ENCODE measurements at places on chromosomes 12 and 14. TPM values are rescaled to one million over a fixed set of nuclear protein-coding genes. Genes with fewer than 3 reads are reported as not detected.

POTEM gene
- not detected for total RNA-seq

GDF3 gene
- total RNA-seq, result 0.64 TPM

ARHGEF25 gene
- 29.2 TPM for total RNA-seq

PRH2 gene
- total RNA-seq, result 0.70 TPM

RBM19 gene
- total RNA-seq, result 31.4 TPM

PLCZ1 gene
- 1.2 TPM for total RNA-seq

CLEC1A gene
- 6.1 TPM for total RNA-seq

DNAJC22 gene
- 14.1 TPM for total RNA-seq

KIF26A gene
- 28.4 TPM for total RNA-seq

C1QL4 gene
- 1.1 TPM for total RNA-seq

KCNMB4 gene
- 8.9 TPM for total RNA-seq

WNT5B gene
- total RNA-seq, result 15.3 TPM

ALDH1L2 gene
- 1.4 TPM for total RNA-seq

ENDOU gene
- not detected for total RNA-seq

NPFF gene
- total RNA-seq, result not detected

TAS2R50 gene
- 7.0 TPM for total RNA-seq

ZNF891 gene
- total RNA-seq, result 4.4 TPM

AICDA gene
- total RNA-seq, result 0.23 TPM

ATG101 gene
- total RNA-seq, result 21.0 TPM

CLMN gene
- total RNA-seq, result 34.1 TPM

HOXC10 gene
- total RNA-seq, result 23.5 TPM

IL31 gene
- total RNA-seq, result not detected

KRT7 gene
- 43.1 TPM for total RNA-seq

NRL gene
- total RNA-seq, result 4.4 TPM

SIX6 gene
- total RNA-seq, result not detected

NELL2 gene
- total RNA-seq, result 14.5 TPM

IFNG-AS1 gene
- 0.70 TPM for total RNA-seq

EIF2B2 gene
- total RNA-seq, result 39.3 TPM

GAS2L3 gene
- total RNA-seq, result 18.5 TPM

TEAD4 gene
- total RNA-seq, result 18.3 TPM

CAPZA3 gene
- total RNA-seq, result not detected

NEK9 gene
- total RNA-seq, result 110 TPM

SLC17A8 gene
- total RNA-seq, result 0.23 TPM

TMEM260 gene
- total RNA-seq, result 37.8 TPM

TDRD9 gene
- total RNA-seq, result 1.5 TPM

AP1G2 gene
- total RNA-seq, result 51.7 TPM

COL2A1 gene
- 29.5 TPM for total RNA-seq

MTHFD1 gene
- 50.9 TPM for total RNA-seq

STAT6 gene
- total RNA-seq, result 90.6 TPM

PKP2 gene
- 19.1 TPM for total RNA-seq

STYK1 gene
- total RNA-seq, result 1.1 TPM

MRPL52 gene
- total RNA-seq, result 53.2 TPM

RERG gene
- total RNA-seq, result 40.5 TPM

USP5 gene
- total RNA-seq, result 49.5 TPM

TSPAN8 gene
- 23.5 TPM for total RNA-seq

ITGB7 gene
- total RNA-seq, result 3.7 TPM

All from metanephros (tissue), 2 donors.